Temporal lobe (tissue), 4 donors: ENCODE measurements at places on chromosomes 6 and 20. TPM values are rescaled to one million over a fixed set of nuclear protein-coding genes. Genes with fewer than 3 reads are reported as not detected.

OXT gene
- total RNA-seq: not detected

SLC16A10 gene
- 7.6 TPM for total RNA-seq

RIPPLY2 gene
- total RNA-seq: 8.1 TPM

HSD17B8 gene
- total RNA-seq: 1.5 TPM

HCRTR2 gene
- 13.3 TPM for total RNA-seq

CCN6 gene
- not detected for total RNA-seq

GHRH gene
- not detected for total RNA-seq

SIRPG gene
- not detected for total RNA-seq

PLA2G7 gene
- 1.5 TPM for total RNA-seq

UBE2C gene
- 3.2 TPM for total RNA-seq

HAO1 gene
- total RNA-seq: not detected

TPD52L1 gene
- 3.4 TPM for total RNA-seq

CRIP3 gene
- total RNA-seq: 3.0 TPM
